ENCODE measurements at places on chromosomes 5 and 9.
A peak's percentile ranks its signal among the peaks of the same experiment; 100 is the strongest.

DNA sequence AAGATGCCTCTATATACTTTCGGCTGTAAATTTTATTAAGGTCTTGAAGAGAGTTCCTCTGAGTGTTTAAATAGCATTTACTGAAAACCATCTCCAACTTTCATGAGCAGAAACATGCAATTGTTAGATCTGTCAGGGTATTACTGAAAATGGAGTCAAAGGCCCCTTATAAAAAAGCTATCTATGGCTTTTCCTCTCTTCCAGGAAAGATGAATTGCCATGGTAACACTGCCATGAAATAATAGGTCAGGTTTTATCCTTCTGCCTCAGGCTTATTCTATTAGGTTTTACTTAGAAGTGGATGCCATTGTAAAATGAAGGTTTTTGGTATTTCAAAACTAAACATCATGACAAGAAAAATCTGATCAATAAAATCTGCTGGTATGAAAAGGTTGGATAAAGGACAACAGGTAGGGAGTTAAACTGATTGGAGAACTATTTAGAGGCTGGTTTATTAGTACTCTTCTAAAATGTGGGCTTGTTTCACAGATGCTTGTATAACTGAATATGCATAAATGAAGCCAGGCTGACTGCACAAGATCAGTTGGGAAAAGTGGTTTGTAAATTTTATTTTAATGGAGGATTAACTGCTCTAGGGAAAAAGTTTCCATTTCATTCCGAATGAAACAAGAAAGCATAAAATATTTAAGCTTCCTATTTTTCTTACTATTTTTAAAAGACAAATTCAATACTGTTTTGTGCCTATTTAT lies 135.5 kb downstream of the RAB3C start:
- no peak for DNase-seq

GRCh38 chr9:130543859-130544258 lies 35.5 kb upstream of the FUBP3 start:
- no peak for DNase-seq

- DNase-seq: peak; percentile 83
Observed at GRCh38 chr5:125412561-125413495, 666.4 kb upstream of the ZNF608 start.

- no peak for DNase-seq
Observed at GRCh38 chr9:102362470-102363132, 624.2 kb upstream of the GRIN3A start.

GRCh38 chr9:22731786-22732185 lies 285.2 kb downstream of the DMRTA1 start:
- DNase-seq: no peak

- DNase-seq: no peak
Observed at GRCh38 chr9:134792627-134793026, 88.0 kb upstream of the FCN2 start.

- no peak for DNase-seq
Observed at GRCh38 chr9:32180597-32180996, 203.8 kb upstream of the ACO1 start.

- peak; percentile 51 for DNase-seq
Observed at GRCh38 chr9:129166623-129167557, 11.2 kb downstream of the IER5L start.

DNA sequence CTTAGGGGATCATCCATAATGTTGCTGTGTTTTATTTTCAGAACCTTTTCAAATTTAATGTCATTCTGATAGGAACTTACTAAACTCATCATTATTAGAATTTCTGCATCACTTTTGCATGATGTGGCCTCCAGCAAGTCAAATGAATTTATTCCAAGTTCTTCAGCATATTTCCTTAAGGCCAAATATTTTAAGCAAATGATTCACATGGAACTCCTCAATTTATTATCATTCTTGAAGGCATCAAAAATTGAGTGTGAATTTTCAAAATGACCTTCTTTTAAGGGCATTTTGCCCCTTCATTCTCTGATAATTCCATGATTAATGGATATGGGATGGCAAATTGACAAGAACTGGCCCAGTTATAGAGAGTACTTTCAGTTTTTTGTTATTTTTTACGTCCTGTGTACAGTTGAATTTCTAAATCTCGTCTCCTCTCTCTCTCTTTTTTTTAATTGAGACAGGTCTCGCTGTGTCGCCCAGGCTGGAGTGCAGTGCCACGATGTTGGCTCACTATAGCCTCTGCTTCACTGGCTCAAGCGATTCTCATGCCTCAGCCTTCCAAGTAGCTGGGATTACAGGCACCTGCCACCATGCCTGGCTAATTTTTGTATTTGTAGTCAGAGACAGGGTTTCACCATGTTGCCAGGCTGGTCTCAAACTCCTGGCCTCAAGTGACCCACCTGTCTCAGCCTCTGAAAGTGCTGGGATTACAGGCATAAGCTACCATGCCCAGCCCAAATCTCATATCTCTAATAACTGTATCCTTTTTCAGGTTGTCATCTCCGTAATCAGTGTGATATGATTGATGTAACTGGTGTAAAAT lies 29.1 kb downstream of the GPR21 start:
- DNase-seq: no peak

GRCh38 chr5:156534085-156534484 lies 207.1 kb downstream of the SGCD start:
- DNase-seq: peak; percentile 21

DNA sequence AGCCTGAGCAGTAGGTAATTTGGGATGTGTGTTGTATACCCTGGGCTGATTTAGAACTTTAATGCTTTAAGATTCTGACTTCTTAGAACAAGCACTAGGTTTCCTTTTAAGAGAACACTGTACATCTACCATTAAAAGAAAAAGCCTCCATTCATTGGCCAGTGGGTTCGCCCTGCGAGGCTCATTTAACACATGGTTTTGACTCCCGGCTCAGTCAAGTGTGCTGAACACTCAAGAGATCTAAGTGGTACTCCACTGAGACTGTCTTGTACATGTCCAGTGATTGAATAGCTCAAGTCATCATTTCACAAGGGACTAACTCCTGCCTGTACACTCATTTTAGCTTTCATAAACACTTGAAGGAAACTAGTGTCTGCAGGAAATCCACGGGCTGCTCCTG lies 3.9 kb downstream of the FUBP3 start:
- DNase-seq: no peak

DNA sequence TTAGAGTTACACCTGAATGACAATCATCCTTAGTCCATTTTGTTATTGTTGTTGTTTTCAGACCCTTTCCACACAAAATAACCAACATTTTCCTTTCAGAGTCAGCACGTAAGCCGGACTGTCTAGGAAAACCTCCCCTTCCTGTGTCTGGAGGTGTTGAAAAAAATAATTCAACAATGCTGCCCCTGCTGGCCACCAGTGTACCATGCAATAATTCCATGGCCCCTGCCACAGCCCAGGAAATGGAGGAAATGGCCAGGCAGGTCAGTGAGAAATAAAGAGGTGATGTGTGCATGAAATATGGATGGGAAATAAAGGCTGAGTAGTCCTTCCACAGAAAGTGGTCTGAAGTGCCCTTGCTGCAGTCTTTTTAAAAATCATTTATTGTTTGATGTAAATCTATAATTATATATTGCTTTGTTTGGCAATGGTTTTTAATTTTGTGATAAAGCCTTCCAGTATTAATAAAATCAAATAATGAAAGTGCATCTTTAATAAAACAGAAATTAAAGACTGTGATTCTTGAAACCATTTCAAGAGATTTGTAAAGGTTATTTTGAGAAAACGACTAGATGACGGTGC lies 152.8 kb upstream of the PAPPA start:
- no peak for DNase-seq

DNA sequence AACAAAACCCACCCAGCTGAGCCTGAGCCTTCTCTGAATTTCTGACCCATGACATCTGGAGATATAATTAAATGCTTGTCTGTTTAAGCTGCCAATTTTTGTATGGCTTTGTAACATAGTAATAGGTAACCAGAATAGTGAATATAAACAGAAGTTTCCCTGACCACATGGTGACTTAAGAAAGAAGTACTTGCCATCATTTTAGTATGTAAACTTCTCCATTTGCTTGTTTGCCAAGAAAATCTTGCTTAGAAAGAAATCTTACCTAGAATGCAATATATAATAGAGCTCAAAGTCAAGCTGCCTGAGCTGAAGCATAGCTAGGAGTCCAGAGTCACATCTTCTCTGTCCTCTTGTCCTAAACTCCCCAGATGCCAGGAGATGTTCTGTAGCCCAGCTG lies 117.0 kb downstream of the PCSK1 start:
- DNase-seq: no peak

DNA sequence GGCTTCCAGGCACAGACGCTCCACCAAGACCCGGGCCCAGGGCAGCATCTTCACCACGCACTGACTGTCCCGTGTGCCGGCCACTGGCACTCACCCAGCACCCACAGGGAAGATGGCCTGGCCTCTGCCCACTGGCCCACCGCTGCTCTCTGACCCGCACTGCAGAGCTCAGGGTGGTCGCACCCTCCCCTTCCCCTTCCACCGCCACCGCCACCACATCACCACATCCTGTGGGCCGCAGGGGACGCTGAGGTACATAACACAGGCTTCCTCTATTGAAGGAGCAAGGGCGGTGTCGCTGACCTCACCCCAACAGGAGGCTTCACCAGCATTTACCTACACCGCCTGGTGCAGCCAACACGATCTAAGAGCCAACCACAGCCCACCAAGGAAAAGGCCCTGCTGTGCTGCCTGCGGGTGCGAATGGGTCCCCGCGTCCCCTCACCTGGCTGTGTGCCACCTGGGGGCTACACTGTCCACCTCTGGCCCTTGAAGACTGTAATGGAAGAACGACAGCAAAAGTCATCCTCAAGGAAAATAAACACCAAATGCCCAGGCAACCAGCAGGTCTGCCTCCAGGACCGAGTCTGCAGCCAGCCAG lies 101.8 kb downstream of the CAMSAP1 start:
- DNase-seq: no peak

DNA sequence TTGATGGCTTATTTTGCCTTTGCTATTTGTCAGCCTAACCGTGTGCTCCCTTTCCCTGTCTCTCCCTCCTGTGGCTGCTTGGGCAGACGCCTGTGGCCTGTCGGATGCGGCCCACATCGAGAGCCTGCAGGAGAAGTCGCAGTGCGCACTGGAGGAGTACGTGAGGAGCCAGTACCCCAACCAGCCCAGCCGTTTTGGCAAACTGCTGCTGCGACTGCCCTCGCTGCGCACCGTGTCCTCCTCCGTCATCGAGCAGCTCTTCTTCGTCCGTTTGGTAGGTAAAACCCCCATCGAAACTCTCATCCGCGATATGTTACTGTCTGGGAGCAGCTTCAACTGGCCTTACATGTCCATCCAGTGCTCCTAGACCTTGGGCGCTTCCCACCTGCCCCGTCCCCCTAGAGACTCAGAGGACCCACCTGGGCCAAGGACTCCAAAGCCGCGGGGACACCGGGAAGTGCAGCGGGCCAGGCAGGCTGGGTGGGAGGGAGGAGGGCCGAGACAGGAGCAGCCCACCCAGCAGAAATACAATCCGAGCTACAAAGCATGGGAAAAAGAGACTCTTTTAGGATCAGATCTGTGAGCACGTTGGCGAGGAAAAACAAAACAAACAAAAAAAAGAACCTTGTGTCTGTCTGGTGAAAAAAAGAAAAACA lies 10.6 kb downstream of the NR2F1 start:
- DNase-seq: no peak

GRCh38 chr9:627336-627970 lies 214.0 kb upstream of the DMRT1 start:
- no peak for DNase-seq

GRCh38 chr9:113996531-113997001 lies 81.5 kb downstream of the AMBP start:
- DNase-seq: no peak
